ENCODE measurements at places on chromosomes 12 and 14.

DNA sequence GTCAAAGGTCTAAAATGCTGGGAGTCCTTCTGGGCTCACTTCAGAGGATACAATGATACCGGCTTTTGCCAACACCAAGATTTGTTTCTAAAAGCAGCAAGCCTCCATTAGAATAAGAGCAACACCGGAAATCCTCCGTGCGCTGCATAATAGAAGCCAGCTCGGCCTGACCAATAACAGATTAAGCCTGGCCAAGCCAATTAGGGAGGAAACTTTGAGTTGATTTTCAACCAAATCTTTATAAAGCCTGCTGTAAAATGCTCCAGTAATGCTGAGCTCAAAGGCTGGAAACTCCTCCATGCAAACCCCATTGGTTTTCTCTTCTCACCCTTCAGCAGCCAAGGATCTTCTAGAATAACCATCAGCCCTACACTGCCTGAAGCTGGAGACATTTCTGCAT is 150.1 kb downstream of the NTF3 start:
- no peak for DNase-seq

- DNase-seq: no peak
These were observed 38.7 kb upstream of the CRY1 start for GRCh38 chr12:107131832-107132616.

GRCh38 chr12:3342051-3342450 is 149.0 kb upstream of the PRMT8 start:
- no peak for DNase-seq

DNA sequence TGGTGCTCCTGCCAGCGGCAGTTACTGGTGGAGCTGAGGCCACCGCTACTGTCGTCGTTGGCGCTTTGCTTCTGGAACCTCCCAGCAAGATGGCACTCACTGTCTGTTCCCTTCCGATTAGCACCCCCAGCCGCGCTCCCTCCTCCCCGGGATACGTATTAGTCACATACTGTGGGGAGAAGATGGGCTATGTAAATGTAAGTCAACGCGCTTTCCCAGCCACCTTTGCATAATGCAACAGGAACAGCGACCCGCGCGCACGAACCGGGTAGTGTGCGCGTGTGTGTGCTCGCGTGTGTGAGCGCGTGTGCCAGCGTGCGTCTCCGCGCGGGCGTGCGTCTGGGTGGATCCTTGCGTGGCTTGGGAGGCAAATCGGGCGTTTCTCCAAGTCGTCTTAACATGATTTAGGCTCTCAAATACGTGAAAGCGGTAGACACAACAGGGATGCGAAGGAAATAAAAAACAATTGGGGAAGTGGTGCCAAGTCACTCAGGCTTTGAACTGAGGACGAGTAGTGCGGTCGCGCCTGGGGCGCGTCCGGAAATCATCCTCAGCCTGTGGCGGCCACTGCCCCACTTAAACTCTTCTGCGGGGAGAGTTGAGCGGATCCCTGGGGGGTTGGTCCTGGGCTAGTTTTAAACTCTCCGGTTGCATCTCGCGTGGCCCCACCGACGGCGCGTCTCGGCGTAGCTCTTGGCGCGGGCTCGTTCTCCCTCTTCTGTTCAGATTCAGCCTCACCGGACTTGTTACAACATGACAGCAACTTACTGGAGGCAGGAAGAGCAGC is 1.8 kb downstream of the FLRT2 start:
- no peak for DNase-seq

DNA sequence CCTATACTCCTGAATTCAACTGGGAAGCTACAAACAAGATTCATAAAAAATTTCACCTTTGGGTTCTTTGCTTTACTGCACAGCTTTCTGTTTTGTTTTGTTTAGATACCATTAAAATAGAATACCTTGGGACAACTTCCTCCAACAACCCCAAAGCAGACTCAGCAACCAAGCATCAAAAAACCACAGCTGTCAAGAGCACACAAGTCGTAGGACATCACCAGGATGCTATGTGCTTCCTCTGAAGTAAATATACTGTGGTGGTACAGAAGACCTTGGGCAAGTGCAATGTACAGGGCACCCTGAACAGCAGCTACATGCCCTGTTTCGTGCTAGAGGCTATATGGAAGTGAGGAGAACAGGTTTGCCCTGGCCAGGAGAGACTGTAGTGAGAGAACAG is 359.3 kb downstream of the BCL11B start:
- no peak for DNase-seq

DNA sequence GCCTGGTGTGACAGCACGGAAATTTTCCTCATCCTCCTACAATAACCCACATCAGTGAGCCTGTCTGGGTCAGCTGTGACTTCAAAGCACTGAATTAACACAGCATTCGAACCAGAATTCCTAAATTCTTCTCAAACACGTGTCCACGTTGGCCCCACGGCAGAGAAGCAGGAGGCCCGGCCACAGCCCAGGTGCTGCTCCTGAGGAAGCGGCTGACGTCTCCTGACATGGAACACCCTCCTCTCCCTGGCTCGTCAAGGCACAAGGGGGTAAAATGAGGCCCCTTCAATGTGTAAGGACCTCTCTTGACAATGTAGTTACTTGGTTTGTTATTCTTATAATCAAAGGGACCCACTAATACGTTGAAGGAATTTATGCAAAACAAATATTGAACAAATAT is 156.3 kb upstream of the GSC start:
- no peak for DNase-seq

GRCh38 chr12:94679554-94680195 is 29.3 kb upstream of the TMCC3 start:
- no peak for DNase-seq

DNA sequence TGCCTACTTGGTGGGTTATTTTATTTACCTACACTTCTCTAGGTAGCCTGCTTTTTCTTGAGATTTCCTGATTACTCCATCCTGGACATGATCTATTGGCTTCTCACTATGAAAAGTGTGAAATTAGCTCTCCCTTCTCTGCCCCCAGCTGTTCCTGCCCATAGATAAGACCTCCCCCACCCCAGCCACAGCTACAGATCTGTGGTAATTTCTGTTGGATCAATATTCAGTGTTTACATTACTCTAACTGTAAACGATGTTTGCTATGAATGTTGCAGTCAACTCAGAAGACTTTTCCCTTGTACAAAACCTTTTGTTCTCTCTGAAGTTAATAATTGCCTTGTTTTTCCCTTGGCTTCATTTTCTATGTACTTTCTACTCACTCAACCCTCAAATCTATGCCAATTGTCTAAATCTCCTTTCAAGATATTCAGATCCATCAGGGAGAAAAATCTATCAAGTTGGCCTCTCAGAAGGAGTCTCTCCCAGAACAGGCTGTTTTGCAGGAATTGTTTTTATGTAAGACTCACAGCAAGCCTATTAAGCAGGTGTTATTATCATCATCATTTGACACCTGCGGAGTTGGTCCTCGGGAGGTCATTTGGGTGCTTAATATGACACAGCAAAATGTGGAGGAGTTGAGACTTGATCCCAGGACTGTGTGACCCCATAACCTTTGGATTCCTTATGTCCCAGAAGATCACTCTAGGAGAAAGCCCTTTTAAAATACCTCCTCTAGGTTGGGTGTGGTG is 227.4 kb downstream of the SUDS3 start:
- DNase-seq: no peak

- DNase-seq: no peak
These were observed 700 bp downstream of the PRKAG1 start for GRCh38 chr12:49017891-49018260.

- DNase-seq: no peak
These were observed 753 bp downstream of the CSRNP2 start for GRCh38 chr12:51082561-51083125.

DNA sequence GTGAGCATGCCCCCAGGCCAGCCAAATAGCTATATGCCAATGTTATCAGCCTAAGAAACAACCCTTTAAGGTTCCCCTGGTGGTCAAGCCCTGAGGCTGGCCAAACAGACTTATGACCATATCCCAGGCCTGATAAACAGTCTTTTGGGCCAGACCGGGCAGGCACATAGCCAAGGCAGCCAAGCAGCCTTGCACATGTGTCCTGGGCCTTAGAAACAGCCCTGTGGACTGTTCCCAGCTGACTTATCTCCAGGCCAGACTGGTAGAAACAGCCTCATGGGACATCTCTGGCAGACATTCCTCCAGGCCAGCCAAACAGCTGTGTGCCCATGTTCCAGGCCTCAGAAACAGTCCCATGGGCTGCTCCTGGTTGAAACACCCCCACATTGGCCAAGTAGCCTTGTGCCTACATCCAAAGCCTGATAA is 295.0 kb upstream of the MGAT4C start:
- DNase-seq: no peak

DNA sequence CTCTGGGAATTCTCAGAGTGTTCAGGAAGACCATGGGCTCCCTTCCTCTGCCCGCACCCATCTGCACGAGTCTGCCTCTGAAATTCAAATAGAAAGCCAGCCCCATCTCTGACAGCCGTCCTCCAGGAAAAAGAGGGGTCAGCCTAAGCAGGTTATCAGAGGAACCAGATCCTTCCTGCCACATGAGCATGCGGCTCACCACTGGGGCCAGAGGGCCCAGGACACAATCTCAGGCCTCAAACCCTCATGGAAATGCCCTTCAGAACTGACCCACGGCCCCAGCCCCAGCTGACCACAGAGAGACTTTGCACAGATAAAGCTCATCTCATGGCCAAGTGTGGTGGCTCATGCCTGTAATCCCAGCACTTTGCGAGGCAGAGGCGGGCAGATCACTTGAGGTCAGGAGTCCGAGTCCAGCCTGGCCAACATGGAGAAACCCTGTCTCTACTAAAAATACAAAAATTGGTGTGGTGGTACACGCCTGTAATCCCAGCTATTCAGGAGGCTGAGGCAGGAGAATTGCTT is 23.2 kb downstream of the PXN start:
- no peak for DNase-seq

GRCh38 chr12:10170216-10170615 is 1.7 kb downstream of the OLR1 start:
- no peak for DNase-seq

DNA sequence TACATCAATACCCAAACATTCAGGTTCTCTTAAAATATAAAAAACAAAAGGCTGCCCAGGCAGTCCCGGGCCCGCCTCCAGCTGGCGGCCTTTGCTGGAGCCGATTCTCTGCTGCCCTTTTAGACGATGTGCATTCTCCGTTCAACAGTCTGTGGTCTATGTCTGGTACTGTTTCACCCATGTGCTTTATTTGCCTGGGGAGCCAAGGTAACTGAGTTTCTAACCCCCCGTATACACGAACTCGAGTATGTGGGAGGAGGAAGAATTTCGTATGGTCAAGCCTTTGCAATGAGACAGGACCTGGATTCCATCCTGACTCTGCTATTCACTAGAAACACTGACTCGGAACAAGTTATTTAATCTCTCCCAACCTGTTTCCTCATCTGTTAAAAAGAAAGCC is 54.1 kb upstream of the GPR68 start:
- DNase-seq: no peak

GRCh38 chr14:51059032-51059431 is 35.9 kb downstream of the TRIM9 start:
- DNase-seq: no peak

GRCh38 chr12:43482311-43483085 is 69.5 kb downstream of the ADAMTS20 start:
- DNase-seq: no peak

DNA sequence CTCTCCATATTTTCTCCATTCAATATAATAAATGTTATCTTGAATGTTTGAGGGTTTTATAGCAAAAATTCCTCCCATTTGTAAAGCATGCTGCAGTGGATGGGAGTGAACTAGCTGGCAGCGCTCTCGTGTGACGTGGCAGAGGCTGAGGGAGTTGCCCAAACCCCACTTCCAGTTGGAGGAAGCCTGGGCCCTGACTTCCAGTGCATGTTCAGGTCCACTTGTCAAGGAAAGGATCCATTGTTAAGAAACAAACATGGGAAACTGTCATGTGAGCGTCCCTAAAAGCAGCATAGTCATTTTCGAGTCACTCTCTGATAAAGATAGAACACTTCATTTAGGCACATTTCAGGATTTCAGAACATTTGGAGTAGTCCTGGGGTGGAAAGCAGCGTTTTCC is 116.6 kb downstream of the SLC25A47 start:
- no peak for DNase-seq

DNA sequence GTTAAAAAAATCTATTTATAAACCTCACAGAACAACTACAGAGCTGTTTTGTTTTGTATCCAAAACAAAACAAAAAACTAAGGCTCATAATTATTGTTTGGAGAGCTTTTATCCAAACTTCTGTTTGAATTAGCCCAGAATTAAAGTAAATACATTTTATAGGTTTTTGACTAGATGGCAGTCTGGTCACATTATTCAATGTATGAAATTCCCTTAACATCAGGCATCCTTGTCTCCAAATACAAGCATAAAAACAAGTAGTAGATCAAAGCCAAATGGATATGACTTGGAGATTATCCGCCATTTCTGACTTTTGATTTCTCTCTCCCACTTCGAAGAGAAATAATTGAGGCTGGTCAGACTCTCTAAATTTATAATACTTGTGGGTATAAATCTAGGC is 63.5 kb downstream of the SLC38A1 start:
- no peak for DNase-seq

GRCh38 chr14:37589715-37590427 is 5.2 kb downstream of the FOXA1 start:
- no peak for DNase-seq

DNA sequence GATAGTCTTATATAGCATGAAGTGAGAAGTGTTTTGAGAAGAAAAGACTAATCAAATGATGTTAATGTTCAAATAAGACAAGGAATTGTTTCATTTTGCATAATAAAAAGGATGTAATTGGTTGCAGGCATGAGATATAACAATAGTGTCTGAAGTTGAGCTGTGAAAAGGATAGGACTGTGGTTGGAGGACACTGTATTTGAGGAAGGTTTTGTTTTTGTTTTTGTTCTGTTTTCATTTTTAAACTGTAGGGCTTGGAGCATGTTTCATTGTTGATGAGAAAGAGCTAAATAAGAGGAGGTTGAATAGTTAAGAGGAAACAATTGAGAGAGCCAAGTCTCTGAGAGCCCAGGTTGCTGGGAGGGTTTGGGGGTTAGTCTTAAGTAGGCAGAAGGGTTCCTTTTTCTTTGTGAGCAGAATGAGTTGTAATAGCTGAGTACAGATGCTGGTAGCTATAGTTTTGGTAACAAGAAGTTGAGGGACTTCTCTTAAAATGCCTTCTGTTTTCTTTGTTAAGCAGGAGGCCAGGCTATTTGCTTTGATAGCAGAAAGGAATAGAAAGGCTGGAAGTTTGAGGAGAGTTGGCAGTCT is 58.4 kb downstream of the CCDC91 start:
- no peak for DNase-seq

DNA sequence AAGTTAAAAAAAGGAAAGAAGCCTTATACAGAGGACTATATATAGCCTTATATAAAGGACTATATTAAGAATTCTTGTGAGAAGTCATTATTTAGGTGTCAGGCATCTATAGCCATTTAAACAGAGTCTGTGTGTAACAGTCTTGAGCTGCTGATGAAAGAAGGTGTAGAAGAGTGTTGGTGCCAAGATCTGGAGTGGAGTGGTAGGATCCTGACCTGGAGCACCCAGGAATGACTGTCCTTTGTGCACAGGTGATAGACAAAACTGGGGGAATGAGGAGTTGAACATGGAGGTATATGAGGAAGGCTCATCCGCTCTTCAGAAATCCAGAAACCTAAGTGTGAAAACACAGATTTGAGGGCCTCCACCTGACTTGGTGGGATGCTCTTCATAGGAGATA is 747.3 kb downstream of the NRXN3 start:
- no peak for DNase-seq

- no peak for DNase-seq
These were observed 193.6 kb upstream of the NUDT4 start for GRCh38 chr12:93183940-93184671.

GRCh38 chr12:43008953-43009845 is 419.7 kb upstream of the PRICKLE1 start:
- DNase-seq: no peak

Measured in esophagus squamous epithelium (tissue), 5 donors.